ENCODE measurements at places on chromosomes 1 and 21.

GRCh38 chr1:89657886-89658285 is 25.0 kb downstream of the LRRC8C start:
- no peak for DNase-seq

- peak; percentile 48 for DNase-seq
These were observed 272.7 kb downstream of the FOXD2 start for GRCh38 chr1:47710329-47711071.

DNA sequence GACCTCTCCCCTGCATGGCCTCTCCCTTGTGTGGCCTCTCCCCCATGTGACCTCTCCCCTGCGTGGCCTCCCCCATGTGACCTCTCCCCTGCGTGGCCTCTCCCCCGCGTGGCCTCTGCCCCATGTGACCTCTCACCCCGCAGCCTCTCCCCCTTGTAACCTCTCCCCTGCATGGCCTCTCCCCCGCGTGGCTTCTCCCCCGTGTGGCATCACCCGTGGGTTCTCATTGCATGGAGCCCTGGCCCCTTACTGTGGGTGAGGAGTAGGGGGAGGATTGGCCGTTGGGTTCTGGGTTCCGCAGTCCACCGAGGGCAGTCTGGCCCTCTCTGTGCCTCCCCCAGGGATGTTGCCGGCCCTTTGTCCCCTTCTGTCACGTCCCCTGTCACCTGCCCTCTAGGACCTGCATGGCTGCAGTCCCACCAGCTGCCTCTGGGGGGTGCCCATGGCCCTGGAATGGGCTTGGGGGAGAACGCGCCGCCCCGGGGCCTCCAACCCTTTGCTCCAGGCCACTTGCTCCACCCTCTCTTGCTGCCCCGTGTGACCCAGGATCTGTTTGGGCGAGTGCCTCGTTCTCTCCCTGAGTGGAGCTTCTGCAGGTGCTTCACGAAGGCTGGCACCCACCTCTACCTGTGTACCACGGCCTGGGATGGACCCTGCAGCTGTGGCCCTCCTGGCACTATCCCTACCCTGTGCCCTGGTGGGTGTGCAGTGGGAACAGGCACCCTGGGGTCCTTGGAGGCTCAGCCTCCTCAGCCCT is 21.3 kb downstream of the RRP1 start:
- DNase-seq: peak; percentile 85

DNA sequence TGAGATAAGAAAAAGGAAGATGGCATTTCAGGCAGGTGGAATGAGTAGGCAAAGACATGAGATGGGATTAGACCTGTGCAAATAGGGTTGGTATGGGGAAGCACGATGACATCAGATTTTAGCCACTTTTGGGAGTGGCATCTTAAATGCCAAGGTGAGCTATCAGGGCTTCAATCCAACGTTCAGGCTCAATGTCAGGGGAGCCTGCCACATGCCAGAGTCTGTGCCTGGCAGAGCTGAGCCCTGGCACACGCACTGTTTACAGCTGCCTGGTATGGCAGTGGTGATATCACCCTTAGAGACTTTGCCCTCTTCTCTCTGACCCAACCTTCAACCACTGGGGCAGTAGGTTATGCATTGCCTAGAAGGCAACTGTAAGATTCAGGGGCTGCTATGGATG is 1.1 kb upstream of the GUCA2B start:
- no peak for DNase-seq

DNA sequence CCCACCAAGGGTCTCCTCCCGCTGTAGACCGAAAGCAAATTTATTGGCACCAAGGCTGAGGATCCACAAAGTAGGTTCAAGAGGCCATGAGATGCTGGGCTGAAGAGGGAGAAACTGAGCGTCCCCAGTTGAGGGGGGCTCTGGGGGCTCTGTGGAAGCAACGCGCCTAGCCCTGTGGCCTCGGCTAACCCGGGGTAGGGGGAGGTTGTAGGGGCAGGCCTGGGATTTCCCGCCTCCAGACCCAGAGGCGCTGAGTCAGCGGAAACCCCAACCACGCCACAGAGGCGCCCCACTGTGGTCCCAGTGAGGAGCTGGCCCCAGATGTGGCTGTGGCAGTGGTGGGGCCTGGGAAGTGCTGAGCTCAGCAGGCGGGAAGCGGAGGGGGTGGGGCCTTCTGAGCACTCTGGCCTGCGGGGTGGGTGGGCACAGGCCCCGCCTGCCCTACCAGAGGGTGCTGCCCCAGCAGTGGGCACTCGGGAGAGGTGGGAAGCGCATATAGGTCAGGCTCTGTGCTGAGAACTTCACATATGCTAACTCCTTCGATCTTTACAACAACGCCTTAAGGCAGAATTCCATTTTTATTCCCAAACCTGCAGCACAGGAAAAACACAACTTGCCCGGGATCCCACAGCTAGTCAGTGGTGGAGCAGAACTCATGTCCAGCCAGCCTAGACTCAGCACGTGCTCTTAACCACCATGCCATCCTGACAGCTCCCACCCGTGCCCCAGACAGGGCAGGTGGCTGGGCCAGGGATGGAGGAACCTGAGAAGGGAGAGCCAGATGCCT is 1.5 kb upstream of the COL16A1 start:
- DNase-seq: peak; percentile 20

- DNase-seq: no peak
These were observed 5.2 kb downstream of the NTMT2 start for GRCh38 chr1:170150921-170151320.

DNA sequence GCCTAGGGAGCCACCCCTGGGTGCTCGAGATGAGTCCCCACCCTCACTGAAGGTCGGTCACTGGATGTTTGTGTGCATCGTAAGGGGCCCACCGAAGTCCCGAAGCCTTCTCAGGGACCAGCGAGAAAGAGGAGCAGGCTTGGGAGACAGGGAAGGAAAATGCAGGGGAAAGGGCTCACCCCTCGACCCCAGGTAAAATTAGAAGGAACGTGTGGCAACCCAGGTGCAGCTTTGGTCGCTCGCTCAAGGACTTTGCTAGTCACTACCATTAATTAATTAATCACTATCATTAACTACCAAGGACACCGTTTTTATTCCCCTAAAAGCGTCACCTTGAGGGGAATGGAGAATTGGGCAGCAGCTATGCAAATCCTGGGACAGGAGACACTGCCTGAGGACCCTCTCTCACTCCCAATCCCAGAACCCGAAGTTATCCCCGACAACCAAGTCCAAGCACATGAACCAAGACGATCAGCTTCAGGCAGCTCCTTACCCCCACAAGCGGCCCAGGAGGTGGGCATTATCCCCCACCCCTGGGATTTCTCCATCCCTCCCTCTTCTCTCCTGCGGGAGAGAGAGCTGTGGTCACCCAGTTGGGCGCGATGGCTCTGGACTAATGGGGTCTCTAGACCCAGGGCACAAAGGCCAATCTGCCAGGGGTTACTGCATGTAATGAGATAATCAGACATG is 4.2 kb upstream of the SIM2 start:
- no peak for DNase-seq

- DNase-seq: no peak
These were observed 81.2 kb upstream of the IFFO2 start for GRCh38 chr1:19037659-19038058.

DNA sequence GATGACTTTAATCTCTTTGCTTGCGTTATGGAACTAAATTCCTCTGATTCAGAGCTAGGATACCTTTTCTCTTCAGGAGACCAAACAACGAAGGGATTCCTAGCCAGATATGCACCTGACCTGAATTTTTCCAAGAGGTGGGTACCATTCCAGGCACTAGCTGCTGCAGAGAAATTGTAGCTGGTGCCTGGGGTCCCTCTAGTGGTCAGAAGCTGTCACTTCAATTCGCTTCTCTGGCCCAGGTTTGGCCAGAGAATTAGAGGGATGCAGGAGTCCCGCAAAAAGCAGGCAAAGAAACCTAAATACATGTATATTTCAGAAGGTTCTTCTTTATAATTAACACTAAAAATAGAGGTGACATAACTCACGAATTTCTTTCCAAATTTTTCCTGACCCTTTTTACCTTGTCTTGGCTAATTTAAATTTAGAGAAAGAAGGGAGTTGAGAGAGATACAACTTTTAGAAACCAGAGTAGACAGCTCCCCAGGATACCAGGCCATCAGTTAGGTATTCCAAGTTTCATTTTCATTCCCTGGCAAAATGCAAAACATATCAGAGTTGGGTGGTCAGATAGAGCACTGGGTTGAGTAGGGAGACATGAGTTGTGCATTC is 9.6 kb downstream of the ACKR1 start:
- peak; percentile 3 for DNase-seq

DNA sequence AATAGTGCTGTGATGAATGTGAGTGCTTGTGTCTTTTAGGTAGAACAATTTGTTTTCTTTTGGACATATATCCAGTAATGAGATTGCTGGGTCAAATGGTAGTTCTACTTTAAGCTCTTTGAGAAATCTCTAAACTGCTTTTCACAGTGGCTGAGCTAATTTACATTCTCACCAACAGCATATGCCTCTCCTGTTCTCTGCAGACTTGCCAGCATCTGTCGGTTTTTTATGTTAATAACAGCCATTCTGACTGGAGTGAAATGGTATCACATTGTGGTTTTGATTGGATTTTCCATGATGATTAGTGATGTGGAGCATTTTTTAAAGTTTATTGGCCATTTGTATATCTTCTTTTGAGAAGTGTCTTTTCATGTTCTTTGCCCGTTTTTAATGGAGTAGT is 647.3 kb upstream of the ADAMTS5 start:
- DNase-seq: no peak

DNA sequence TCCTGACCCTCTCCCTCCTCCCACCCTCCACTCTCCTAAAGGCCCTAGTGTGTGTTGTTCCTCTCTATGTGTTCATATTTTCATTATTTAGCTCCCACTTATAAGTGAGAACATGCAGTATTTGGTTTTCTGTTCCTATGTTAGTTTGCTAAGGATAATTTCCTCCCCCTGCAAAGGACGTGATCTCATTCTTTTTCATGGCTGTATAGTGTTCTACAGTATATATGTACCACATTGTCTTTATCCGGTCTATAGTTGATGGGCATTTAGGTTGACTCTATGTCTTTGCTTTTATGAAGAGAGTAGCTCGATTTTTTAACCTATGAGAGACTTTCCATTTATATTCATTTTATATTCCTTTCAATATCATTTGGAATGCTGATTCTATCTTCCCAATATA is 7.9 kb upstream of the PTBP2 start:
- DNase-seq: no peak

- DNase-seq: no peak
These were observed 216.4 kb downstream of the VAV3 start for GRCh38 chr1:107748531-107748930.

- no peak for DNase-seq
These were observed 35.4 kb upstream of the SRSF10 start for GRCh38 chr1:24015221-24016210.

GRCh38 chr1:26034504-26035202 is 11.3 kb downstream of the SLC30A2 start:
- DNase-seq: no peak

DNA sequence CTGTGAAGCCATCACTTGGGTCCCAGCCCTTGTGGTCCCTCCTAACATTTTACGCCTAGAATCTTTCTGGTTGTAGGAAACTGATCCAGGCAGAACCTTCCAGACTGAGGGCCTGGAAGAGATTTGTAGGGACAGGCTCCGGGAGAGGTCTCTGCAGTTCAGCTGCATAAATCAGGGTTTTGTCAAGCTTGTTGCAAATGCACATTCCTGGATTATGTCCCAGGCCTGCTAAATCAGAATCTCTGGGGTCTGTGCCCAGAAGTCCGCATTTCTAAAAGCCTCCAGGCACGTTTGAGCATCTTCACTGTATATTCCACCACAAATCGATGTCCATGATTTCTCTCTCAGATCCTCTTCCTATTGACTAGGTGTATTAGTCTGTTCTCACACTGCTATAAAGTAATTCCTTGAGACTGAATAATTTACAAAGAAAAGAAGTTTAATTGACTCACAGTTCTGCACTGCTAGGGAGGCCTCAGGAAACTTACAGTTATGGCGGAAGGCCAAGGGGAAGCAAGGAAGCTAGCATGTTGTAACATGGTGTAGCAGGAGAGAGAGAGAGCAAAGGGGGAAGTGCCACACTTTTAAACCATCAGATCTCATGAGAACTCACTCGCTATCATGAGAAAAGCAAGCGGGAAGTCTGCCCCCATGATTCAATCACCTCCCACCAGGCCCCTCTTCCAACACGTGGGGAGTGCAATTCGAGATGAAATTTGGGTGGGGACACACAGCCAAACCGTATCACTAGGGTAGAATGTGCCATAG is 1.2 kb upstream of the FHAD1 start:
- DNase-seq: no peak

DNA sequence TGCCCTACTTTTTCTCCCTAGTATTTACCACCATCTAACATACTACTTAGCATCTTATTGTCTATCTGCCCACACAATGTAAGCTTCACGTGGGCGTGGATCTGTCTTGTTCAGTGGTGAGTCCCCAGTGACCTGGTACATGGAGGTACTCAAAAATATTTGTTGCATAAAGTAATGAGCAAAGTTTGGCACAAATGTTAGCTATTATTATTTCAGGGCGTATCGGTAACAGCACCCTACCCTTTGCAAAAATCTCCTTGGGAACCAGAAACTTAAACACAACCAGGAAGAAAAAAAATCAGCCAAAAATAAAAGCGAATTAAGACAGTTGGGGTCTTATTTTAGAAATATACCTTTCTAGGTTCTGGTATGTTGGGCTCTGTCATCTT is 454 bp upstream of the NENF start:
- no peak for DNase-seq

DNA sequence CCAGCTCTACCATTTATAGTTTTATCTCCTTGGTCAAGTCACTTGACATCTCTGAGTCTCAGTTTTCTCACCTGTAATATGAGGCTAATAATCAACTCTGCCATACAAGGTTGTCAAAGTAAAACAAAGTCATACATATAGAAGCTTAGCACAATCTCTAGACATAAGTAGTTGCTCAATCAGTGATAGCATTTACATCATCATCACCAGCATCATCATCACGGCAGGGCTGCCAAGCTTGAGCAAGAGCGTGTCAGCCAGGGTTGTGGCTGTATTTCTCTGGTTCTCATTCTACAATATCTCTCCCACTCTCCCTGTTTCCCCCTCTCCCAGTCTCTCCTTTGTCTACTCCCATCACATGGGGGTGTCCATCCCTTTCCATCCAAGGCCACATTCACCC is 41.7 kb upstream of the COA6 start:
- DNase-seq: no peak

GRCh38 chr1:24870551-24871195 is 59.4 kb downstream of the RUNX3 start:
- DNase-seq: no peak

Data from activated T-helper 1 cell treated with anti-CD3 and anti-CD28 coated beads, Interleukin-2, amount 50 U/mL, for 16 hours (primary cell).